ENCODE measurements at places on chromosomes 16 and 17.

DNA sequence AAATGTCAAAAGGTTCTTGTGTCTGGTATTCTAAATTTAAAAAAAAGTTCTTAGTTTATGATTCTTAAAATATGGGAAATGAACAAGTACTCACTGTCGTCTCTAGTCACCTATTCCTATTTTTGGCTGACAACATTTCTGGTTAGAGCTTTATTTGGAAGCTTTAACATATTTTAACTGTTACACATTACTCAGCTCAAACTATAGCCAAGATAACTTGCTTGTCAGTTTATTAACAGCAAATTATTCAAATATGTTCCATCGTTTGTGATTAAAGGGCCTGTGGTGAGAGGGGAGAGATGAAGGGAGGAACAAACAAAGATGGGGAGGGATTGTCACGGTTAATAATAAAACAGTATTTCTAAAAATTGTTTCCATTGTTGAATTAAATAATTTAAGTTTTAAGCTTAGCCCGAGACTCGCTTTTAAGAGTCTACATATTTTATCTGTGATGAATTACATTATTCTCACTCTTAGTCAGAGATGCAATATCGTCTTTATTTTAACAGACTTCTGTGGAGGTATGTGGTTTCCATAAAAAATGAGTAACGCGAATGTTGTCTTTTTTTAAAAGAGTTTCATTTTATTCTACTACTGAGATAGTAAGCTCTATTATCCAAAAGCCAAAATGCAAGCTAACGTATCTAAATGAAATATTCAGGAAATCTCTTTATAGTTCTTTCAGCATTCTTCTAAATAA lies 321.9 kb upstream of the PMFBP1 start:
- no peak for DNase-seq

DNA sequence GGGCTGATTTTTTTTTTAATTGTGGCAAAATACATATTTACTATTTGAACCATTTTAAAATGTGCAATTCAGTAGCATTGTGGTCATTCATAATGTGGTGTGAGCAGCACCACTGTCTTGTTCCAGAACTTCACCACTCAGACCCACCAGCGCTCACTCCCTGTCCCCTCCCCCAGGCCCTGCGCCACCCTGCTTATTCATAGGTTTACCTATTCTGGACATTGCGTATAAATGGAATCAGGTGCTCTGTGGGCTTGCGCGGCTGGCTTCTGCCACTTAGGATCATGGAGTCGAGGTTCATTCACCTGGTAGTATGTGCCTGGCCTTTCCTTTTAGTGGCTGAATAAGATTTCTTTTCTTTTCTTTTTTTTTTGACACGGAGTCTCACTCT lies 59.4 kb downstream of the NT5M start:
- no peak for DNase-seq

DNA sequence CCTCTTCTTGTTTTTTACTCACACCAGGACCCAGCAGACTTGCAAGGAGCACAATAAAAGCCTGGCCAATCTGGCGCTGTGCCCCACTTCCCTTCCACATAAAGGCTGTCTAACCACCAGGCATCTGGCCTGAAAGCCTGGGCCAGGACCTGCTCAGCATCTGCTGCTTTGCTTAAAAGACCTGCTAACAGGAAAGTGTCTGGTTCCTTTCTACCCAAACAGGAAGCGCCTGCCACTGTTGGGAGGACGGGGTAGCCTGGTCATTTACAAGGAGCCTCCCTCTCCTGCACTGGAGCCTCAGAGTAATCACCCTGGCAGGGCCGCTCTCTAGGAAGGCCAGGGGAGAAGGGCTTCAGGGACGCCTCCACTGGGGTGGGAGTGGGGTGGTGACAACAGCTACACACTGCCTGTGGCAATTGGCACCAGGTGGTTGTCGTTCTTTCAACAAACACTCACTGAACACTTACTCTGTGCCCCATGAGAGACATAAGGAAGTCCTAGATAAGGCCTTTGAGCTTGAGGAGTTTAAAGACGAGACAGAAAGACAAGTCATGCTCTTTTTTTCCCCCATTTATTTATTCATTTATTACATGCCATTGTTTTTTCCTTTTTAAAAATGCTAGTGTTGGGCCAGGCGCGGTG lies 6.3 kb upstream of the MMP28 start:
- peak; percentile 91 for DNase-seq

- DNase-seq: no peak
Measured at GRCh38 chr17:15957206-15957605, 12.3 kb downstream of the ADORA2B start.

GRCh38 chr16:22843856-22844255 lies 29.9 kb downstream of the HS3ST2 start:
- no peak for DNase-seq

- peak; percentile 24 for DNase-seq
Measured at GRCh38 chr17:8122924-8123694, 797 bp downstream of the HES7 start.

- no peak for DNase-seq
Measured at GRCh38 chr16:2095918-2096582, 39.6 kb downstream of the PKD1 start.

DNA sequence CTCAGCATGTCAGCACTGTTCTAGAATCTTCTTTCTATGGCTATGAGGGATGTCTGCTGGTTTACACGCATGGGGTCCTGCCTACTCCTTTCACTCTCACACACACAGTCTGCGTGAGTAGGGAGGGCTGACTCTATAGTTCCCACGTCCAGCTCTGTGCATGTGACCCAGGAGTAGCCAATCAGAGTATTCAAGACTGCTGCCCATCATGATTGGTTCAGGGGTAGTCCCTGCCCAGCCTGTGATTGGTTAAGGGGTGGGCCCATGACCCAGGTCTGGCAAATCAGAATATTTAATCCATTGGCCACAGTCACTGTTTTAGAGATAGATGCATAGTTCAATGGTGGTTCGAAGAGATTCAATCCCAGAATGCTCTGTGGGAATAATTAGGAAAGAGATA lies 151.3 kb upstream of the IRX3 start:
- no peak for DNase-seq

GRCh38 chr17:5580969-5581368 lies 3.3 kb downstream of the NLRP1 start:
- no peak for DNase-seq

GRCh38 chr16:68902969-68903345 lies 59.6 kb downstream of the TANGO6 start:
- DNase-seq: peak; percentile 14

GRCh38 chr17:55440391-55440790 lies 18.8 kb upstream of the MMD start:
- DNase-seq: no peak

DNA sequence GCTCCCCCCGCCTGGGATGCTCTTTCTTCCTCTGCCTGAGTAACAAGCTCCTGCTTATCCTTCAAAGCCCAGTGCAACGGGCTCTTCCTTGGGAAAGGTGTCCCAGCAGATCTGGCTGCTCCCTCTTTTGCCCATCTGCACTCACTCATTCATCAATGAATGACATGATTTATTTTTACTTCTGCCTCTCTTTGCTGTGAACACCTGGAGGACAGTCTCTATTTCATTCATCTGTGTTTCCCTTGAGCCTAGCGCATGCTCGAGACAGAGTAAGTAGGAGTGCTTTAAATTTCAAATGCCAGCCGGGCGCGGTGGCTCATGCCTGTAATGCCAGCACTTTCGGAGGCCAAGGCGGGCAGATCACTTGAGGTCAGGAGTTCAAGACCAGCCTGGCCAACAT lies 22.0 kb upstream of the GINS2 start:
- DNase-seq: peak; percentile 79

GRCh38 chr17:6654841-6655731 lies 3.5 kb downstream of the C17orf100 start:
- DNase-seq: peak; percentile 82

DNA sequence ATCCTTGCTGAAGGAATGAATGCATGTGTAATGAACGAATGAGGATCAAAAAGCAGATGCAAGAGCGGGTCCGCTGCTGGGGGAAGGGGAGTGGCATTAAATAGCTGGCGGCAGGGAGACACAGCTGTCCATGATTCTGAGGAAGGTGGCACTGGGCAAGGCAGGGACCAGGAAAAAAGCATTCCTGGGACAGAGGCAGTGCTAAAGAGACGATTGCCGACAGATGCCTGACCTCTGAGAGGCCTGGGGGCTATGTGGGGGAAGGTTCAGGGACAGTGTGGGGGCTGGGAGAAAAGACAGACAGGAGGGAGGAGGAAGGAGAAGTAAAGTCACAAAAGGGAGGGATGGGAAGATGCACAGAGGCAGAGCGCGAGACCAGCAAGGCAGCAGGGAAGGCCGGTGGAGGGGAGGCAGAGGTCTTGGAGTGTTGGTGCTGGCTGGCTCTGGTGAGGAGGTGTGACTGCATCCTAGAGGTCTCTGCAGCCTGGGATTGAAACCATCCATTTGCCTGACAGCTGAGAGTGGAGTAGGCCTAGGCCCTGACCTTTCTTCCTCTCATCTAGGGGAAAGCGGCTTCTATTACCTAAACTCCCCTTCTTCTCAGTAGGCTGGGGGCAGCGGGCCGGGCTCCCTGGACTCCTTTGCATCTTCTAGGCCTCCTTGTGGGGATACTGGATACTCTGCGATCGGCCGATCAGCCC lies 109.9 kb downstream of the SDK2 start:
- no peak for DNase-seq

- peak; percentile 51 for DNase-seq
Measured at GRCh38 chr17:7858522-7858810, 663 bp downstream of the CYB5D1 start.

DNA sequence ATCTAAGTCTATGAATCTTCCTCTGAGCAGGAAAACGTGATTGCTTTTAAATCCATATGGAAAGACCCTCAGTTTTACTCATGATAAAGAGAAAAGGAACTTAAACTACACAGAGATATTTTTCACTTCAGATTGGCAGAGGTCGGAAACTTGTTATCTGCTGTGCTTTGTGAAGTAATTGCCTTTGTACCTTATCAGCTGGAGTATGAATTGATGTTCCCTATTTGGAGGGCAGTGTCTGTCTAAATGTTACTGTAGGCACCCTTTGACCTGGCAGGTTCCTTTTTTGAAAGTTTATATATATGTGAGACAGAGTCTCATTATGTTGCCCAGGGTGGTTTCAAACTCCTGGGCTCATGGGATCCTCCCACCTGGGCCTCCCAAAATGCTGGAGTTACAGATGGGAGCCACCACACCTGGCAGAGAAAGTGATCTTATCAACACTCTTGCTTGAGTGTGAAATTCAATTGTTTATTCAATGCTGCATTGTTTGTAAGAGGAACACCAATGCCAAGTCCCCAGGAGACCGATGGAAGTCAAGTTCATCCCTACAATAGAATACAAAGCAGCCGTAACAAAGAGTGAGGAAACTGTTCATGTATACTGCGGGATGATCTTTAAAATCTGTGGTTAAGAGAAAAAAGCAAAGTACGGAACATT lies 52.3 kb downstream of the ABCC1 start:
- DNase-seq: no peak

DNA sequence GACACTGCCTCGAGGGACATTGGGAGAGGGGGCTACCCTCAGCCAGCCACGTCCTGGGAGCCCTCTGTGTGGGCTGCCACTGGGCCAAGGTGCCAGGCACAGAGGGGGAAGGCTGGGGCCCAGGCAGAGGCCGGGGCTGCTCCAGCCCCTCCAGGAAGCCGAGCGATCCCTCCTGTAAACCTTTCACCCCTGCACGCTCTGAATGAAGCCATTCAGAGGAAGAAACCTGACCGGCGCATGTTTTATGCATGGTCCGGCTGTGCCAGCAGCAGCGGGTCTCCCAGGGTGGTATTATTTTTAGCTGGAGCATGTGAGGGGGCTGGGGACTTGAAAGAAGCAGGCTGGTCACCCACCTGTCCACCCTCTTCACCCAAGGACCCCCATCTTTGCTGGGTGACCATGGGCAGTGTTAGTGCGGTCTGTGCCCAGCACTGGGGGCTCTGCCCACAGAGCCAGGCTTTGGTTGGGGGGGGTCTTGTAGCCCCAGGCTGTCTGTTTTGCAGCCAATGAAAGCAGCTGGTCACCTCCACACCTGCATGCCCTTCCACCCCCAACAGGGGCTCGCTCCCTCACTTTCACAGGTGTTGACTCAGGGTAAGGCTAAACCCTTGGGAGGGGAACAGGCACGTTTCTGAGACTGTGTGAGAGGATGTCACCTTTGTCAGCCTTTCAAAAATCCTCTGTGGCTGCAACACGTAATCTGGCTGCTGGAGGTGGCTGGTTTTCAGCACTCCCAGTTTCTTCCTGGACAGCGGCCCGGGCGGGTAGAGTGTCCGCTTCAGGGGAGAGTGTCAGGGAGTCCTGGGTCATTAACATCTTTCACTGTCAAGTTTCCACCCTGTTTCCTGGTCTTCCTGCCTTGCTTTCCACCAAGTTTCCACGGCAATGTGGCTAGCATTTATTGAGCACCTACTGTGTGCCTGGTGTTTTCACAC lies 77.1 kb upstream of the BRD7 start:
- peak; percentile 8 for DNase-seq

DNA sequence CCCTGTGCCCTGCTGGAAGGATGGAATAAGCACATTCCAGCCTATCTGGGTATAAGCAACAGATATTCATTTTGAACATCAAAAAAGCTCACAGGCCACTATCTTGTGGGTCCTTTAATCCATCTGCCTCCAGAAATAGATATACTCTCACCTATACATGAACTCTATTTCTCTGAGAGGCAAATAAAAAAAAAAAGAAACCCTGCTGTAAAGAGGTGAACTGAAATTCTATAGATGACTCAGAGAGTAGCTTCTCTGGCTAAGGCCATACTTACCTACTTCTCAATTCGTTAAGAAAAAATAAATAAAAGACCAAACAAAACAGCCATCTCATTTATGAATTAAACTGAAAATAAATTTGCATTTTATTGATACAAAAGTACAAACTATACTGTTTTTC lies 86.3 kb downstream of the DYNLRB2 start:
- DNase-seq: no peak

DNA sequence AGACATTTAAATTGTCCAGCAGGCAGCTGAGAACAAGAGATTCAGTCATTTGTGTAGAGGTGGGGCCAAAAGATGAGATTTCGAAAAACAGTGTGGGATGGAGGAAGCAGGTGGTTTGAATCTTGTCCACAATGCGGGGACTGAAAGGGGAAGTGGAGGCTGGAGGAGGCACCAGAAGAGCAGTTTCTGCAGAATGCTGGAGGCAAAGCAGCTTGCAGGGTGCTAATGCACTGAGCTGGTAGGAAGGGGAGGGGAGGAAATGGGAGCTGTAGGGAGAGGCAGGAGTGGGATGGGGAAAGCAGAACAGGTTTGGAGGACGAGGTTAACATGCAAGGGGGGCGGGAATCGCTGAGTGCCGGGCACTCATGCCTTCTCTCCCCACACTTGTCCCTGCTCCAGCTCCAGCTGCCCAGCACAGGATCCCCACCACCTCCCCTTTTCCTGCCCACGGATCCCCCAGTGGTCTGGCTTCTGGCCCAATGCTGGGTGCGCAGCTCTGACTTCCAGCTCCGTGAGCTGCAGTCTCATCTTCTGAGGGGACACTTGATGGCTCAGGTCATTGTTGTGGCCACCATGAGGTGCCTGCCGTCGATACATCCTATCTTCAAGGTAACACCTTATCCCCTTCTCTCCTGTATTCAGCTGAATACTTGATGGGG lies 9.4 kb downstream of the C17orf100 start:
- no peak for DNase-seq

Data from NCI-H69 (cell line).